ENCODE measurements at places on chromosomes 11 and 22.
A peak's percentile ranks its signal among the peaks of the same experiment; 100 is the strongest.

GRCh38 chr11:71563406-71563805 is 2.0 kb upstream of the KRTAP5-10 start:
- peak; percentile 15 for DNase-seq

DNA sequence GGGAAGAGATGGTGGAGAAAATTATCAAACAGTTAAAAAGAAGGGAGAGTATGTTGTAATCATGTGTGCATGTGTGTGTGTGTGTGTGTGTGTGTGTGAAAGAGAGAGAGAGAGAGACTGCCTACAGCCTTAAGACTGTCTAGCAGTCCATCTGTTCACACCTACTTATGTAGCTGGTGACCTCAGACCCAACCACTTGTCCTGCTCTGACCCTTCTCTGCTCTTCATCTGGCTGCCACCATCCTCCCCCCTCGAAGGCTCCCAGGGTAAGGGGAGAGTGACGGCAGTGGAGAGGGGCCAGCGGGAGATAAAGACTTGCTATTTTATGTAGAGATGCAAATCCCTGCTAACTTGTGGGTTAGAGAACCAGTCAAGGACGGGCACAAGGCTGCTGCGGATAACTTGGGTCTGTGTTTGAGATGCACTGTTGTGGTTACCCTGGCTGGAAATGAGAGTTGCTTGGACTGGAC is 24.9 kb upstream of the GRAMD1B start:
- DNase-seq: no peak

- DNase-seq: no peak
These were observed 33.9 kb upstream of the SEPTIN5 start for GRCh38 chr22:19680287-19680881.

GRCh38 chr11:116969694-116970093 is 128.5 kb downstream of the SIK3 start:
- DNase-seq: no peak

- peak; percentile 84 for DNase-seq
These were observed at the start of gene SLC25A17 for GRCh38 chr22:40818747-40819598. SLC25A17 (minus strand) TSS chr22:40819346; CDS start chr22:40819248, 98 bp downstream.

DNA sequence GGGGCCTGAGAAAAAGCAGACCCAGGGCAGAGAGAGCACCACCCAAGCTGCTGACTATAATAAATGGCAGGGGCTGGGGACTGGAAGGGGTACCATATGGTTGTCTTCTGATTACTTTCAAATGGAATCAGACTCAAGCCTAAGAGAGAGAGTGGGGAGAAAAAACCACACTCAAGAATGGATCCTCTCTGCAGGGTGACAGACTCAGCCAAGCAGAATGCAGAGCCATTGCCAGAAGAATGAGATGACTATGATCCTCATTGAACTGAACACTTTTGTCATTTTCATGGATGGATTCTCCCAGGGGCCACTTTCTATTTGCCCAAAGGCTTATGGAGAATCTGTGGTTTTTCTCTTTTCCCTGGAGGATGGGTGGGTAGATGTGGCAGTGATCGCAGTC is 8.7 kb downstream of the UBASH3B start:
- no peak for DNase-seq

GRCh38 chr11:12235553-12235946 is 125.2 kb downstream of the MICAL2 start:
- no peak for DNase-seq

- DNase-seq: no peak
These were observed 135.1 kb upstream of the TTC12 start for GRCh38 chr11:113179181-113179704.

DNA sequence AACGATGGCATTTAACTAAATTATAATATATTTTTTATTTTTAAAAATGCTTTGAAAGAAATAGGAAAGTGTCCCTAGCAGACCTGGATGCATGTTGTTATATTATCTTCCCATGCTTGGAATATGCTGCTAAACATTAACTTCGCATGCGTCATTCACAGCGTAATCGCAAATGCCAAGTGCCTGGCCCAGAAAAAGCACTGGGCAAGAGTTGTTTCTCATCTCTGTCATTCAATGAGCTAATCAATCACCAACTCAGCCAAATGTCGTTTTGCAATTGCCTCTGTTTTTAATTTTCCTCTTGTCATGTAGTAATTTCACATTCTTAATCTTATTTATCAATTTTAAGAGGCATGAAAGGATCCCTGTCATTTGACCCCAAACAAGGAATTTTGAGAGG is 1421.9 kb downstream of the BRD1 start:
- no peak for DNase-seq

GRCh38 chr11:26801601-26802000 is 79.7 kb upstream of the SLC5A12 start:
- no peak for DNase-seq

GRCh38 chr11:93330446-93330984 is at the start of gene DEUP1:
DEUP1 (plus strand) TSS chr11:93330742; CDS start chr11:93332260, 1,518 bp downstream.
- peak; percentile 12 for DNase-seq

GRCh38 chr22:26443901-26444690 is 15.0 kb downstream of the ASPHD2 start:
- no peak for DNase-seq

- DNase-seq: no peak
These were observed 7.0 kb downstream of the PARVG start for GRCh38 chr22:44187652-44188230.

GRCh38 chr22:28505416-28506149 is 174.1 kb downstream of the TTC28 start:
- no peak for DNase-seq

DNA sequence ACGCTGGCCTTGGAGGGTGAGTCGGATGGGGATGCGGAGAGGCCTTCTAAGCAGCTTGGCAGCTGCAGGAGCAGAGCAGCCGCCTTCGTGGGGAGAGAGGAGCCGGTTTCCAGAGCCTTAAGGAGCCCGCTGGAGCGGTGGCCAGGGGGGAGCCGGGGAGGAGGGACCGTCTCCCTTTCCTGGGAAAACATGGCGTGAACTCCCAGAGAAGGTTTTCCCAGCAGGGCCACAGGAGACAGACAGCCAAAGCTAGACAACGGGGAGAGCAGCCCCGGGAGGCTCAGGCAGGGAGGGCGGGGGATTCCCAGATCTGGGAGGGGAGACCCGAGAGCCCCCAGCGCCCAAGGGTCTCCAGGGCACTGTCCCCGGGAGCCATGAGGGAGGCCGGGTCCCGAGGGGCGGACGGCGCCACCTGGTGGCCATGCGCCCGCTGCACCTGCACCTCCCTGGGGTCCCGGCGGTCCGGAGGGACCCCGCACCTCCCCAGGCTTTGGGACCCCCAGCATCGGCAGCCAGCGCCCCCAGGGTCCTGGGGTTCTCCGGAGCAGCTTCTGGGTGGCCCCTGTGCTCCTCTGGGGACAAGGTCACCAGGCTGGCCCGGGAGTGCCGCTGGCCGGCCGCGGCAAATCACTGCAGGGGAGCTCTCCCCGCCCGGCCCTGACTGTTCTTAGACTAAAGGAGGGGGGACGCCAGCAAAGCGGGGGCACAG is 2.4 kb upstream of the SYT8 start:
- no peak for DNase-seq

DNA sequence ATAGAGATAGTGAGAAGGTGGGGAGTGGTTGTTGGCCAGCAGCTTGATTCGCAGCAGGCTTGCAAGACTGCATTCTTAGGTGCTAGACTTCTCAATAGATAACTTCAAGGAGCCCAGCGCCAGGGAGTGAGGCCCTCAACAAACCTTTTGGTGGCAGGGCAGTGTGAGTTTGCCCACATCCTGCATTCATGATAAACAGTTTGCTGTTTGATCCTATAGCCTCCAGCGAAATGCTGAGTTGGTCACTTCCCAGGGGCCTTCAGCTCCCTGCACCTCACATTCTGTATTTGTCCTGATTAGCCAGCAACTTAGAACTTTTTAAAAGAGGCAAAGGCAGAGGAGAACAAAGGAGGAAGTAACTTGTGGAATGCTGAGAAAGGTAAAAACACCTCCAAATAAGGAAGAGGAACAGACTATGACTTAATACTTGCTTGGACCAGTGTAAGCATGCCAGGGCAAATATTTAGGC is 25.1 kb downstream of the OR10A6 start:
- DNase-seq: no peak

DNA sequence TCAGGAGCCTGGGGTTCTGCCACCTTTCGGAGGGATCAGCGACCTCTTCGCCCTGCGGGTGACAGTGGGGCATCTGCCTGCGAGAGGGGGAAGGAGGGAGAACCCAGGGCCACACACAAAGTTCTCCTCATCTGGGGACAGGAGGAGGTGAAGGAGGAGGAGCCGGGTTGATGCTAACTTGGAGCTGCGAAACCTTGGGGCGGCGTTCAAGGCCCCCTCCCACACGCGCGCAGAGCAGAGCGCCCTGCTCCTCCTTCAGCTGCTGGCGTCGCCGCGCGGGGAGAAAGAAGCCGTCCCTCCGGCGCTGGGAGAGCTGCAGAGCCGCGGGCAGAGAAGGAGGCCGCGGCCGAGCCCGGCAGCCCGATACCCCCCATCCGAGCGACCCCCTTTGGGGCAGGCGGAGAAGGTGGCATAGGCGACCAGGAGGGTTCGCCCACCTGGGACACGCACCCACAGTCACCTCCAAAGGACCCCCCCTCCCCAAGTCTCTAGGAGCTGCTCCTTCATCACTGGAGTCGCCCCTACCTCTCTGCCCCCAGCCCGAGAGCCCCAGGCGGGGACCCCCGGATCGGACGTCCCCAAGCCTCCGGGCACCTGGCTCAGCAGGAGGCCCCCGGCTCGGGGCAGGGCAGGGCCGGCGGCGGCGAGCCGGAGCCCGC is at the start of gene RASD2:
RASD2 (plus strand) TSS at position 237 of the 659 bp plus-strand sequence. CDS start 5,979 bp downstream, outside the sequence.
- no peak for DNase-seq

DNA sequence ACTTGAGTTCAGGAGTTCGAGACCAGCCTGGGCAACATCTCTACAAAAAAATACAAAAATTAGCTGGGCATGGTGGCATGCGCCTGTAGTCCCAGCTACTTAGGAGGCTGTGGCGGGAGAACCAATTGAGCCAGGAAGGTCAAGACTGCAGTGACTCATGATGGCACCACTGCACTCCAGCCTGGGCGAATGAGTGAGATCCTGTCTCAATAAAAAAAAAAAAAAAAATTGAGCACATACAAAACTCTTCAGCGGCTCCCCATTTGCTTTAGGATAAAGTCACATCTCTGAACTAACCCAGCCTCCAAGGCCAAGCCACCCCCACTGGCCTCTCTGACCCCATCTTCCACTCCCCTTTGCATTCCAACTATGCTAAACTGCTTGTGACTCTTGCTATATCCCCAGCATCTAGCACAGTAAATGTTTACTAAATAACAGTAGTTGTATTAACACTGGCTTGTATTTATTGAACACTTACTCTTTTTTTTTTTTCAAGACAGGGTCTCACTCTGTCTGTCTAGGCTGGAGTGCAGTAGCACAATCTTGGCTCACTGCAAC is 28.9 kb downstream of the CREB3L1 start:
- DNase-seq: no peak

GRCh38 chr11:119673759-119674336 is 55.2 kb downstream of the NECTIN1 start:
- no peak for DNase-seq

GRCh38 chr22:37267135-37267587 is 15.1 kb upstream of the CYTH4 start:
- DNase-seq: no peak

All from globus pallidus (tissue), 1 donor.